CD4-positive, alpha-beta T cell treated with Interleukin-1 beta for 1 hour (primary cell): ENCODE measurements at places on chromosomes 6 and 20.

- no peak for DNase-seq
These were observed 129.7 kb downstream of the FAXC start for GRCh38 chr6:99219788-99220187.

DNA sequence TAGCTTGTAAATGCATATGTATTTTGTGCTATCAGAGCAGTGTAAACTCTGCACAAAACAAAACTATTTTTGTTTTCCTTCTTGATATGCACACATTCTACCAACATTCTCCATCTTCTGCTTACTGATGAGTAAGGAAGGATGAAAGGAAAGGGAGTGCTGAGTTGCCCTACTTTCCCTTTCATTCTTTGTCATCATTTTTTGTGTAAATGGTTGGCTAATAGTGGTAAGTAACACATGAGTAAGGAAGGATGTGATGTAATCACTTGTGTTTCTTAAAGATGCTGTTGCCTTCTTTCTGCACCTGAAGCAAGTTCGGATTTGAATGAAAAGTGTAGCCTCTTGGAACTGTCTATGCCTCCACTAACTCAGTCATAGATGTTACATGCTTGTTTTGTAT lies 4.6 kb upstream of the REV3L start:
- no peak for DNase-seq

- DNase-seq = no peak
These were observed 116.0 kb upstream of the VGLL2 start for GRCh38 chr6:117149324-117149723.

DNA sequence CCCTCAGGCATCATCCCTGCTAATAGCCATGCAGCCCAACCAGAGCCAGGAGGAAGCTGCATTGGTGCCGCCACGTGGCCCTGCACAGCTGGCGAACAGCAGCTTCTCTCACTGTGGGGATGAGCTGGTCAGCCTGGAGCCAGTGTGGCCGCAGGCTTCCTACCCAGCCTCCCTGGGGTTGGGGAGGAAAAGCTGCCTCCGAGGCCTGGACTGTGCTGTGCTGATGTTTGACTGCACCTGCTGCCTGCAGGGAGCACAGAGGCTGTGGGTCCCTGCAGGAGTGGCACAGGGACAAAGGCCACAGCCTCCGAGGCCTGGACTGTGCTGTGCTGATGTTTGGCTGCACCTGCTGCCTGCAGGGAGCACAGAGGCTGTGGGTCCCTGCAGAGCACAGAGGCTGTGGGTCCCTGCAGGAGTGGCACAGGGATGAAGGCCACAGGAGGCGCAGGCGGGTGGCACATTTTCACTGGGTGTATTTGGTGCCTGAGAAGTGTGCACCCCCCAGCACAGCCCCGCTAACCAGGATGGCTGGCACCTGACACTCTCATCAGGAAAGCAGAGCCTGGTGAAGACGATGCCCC lies 83.9 kb downstream of the DLL1 start:
- DNase-seq = no peak

- no peak for DNase-seq
These were observed 5.6 kb upstream of the TFB1M start for GRCh38 chr6:155319902-155320301.

DNA sequence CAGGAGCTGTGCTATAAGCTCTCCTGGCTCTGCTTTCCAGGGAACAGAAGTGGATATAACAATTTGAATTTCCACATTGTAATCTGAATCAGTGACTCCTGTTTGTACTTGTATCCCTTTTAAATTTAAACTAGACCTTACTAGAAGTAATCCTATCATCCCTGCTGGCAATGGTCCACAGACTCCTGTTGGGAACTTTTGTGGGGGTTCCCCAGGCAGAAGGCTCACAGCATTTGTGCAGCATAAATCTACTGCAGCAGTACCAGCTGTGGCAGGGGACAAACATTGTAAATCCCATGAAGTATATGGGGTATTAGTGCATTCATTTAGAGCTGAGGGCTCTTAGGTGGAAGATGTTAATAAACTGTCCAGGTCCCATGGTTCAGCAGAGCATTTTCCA lies 12.0 kb upstream of the PDCD2 start:
- DNase-seq = no peak

- no peak for DNase-seq
These were observed 1.7 kb downstream of the NUDT3 start for GRCh38 chr6:34390531-34391472.

DNA sequence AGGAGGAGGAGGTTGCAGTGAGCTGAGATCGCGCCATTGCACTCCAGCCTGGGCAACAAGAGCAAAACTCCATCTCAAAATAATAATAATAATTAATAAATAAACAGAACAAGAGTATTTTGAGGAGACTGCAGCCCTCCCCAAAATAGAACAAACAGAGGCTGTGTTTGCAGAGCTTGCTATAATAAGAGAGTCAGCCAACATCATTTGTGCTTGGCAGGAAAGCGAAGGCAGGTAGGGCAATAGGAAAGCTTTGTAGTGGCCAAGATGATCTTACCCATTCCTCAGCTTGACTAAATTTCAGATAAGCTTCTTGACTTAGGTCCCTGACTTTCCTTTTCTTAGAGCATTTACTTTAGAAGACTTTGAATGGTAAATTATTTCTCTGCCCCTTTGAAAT lies 6.7 kb downstream of the C6orf141 start:
- DNase-seq = no peak

DNA sequence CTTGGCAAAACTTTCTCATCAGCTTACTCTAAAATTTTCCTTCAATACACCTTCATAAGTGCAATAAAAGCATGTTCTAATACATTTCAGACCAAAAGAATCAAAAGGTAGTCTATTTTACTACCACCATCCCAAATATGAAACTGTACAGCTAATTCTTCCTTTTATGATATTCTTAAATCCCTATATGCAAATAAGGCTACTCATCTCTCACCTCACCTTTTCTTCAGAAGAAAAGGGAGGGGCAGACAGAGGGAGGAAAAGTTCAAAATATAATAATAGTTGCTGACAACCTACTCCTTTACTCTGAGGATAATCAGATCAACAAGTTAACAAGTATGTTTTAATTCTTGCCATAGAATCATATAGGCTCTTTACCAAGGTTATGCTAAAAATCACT lies 7.4 kb downstream of the C6orf120 start:
- no peak for DNase-seq

DNA sequence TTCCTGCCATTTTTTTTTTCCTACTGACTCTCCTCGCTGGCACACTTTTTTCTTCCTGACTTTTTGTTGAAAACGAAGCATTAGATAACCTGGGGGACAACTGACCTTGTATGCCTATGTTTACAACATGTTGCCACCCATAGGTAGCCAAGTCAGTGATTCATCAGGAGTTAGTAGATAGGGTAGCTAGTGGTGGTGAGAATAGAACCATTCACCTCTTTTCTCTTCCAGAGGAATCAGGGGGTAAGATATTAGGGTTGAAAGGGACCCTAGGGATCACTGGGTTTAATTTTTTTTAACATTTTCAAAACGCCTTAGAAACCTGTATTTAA lies 427.9 kb upstream of the FLRT3 start:
- no peak for DNase-seq

DNA sequence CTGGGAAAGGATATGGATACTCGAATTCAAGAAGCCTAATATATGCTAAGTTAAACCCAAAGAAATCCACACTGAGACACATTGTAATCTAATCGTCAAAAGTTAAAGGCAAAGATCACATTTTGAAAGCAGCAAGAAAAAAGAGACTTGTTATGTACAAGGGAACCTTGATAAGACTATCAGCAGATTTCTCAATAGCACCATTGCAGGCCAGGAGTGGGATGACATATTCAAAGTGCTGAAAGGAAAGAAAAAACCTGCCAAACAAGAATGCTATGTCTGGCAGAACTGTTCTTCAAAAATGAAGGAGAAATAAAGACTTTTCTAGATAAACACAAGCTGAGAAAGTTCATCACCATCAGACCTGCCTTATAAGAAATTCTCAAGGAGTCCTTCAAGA lies 75.2 kb downstream of the COL21A1 start:
- DNase-seq = no peak

DNA sequence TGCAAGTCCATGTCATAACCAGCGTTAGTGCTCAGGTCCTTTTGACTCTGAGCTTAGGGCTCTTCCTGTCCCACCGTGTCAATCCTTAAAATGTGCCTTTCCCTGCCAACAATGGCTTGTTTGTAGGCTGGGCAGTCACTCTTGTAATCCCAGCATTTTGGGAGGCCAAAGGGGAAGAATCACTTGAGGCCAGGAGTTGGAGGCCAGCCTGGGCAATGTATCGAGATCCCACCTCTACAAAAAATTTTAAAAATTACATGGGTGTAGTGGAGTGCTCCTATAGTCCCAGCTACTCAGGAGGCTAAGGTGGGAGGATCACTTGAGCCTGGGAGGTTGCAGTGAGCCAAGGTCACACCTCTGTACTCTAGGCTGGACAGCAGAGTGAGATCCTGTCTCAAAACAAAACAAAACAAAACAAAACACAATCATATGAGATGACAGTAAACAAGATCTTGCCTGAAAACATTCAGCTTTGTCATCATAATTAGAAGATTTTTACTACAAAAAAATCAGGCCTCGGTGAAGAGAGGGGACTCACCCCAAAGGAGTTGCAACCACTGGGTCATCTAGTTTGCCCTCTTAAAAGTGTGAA lies 52.5 kb upstream of the SLC32A1 start:
- no peak for DNase-seq

GRCh38 chr6:13764996-13765395 lies 49.4 kb downstream of the MCUR1 start:
- DNase-seq = no peak

DNA sequence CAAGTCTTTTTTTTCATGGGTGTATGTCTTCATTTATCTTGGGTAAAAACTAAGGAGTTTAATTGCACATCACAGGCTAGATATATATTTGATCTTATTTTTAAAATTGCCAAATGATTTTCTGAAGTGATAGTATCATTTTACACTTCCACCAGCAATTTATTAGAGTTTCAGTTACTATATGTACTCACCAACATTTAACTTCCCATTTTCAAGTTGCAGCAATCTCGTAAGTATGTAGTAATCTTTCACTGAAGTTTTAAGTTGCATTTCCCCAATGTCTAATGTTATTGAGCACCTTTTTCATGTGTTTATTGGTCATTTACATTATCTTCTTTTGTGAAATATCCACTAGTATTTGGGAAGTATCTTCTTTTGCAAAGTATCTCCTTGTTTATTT lies 277.4 kb upstream of the CNR1 start:
- DNase-seq = no peak
